ENCODE measurements at places on chromosomes 12 and 14.
A peak's percentile ranks its signal among the peaks of the same experiment; 100 is the strongest.

DNA sequence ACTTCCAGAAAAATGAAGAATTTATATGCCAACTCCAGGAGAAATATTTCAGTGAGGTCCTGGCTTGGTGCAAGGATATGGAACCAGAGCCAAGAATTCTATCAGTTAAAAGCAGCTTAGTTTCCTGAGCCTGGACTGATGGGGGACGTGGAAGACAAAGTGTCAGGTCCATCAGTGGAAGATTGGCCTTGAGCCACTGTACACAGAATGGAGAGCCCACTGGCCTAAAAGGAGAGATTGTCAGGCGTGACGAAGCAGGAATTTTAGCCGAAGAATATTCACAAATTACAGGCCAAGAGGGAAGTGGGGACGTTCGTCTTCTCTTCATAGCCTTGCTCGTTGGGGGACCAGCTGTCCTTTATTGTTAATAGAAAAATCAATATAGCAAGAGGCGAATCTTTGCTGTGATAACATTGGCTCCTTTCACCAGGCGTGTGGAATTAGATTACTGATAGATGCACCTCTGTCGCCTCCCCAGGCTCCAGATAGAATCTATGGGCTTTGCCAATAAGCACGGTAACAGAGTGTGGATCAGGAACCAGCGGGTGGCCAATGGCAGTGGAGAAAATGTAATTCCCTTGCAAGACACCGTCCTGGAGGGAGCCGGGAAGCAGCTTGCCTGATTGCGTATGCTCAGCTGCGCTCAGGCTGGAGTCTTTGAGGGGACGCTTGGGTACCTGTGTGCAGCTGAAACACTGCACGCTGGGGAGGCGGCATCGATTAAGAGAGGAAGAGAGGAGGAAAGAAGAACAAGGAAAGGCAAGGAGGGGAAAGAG, 56.4 kb downstream of the TMEM132C start:
- DNase-seq, result no peak

- peak; percentile 46 for DNase-seq
These were observed 32.8 kb downstream of the RBM19 start for GRCh38 chr12:113933201-113933786.

- DNase-seq, result peak; percentile 13
These were observed 155.5 kb downstream of the SYT1 start for GRCh38 chr12:79020106-79020505.

- peak; percentile 88 for DNase-seq
These were observed at the start of gene ZC2HC1C for GRCh38 chr14:75069121-75069810. Gene ZC2HC1C, plus strand, starts transcription at chr14:75069641. Its CDS starts 933 bp downstream, at chr14:75070574.

- no peak for DNase-seq
These were observed 5.6 kb downstream of the HIP1R start for GRCh38 chr12:122840580-122841513.

DNA sequence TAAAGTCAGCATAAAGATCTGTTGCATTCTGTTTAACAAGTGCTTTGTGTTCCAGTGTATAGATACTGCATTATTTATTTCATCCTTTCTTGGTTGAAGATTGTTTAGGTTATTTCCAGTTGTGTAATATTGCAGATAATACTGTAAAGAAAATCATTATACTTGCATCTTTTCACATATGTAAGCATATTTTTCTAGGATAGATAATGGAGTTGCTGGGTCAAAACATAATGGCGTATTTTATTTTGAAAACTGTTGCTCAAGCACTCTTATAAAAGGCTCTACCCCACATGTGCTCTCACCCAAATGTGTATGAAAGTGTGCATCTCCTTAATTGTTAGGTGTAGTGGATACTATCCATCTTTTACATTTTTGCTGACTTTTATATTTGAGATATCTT, 274.4 kb downstream of the FBXL14 start:
- no peak for DNase-seq

- DNase-seq, result peak; percentile 28
These were observed 119.2 kb downstream of the TMTC2 start for GRCh38 chr12:82805812-82806497.

DNA sequence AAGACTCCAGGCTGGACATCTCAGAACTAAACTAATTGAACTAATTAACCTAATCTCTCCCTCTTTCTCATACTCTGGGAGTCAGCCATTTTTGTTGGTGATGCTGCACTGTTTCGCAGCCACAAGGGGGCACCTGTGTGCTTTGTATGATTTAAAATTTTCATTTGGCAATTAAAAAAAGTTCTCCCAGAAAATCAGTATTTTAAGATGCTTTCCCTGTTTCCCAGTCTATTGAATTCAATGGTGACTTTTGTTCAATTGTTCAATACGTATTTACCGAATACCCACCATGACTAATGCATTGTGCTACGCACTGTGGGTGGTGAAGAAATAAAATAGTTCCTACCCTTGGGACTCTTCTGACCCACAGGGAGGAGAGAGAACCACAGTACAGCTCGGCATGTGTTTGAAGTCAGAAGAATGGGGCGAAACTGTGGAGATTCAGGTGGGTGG, 63.7 kb downstream of the ZNF664 start:
- peak; percentile 80 for DNase-seq

DNA sequence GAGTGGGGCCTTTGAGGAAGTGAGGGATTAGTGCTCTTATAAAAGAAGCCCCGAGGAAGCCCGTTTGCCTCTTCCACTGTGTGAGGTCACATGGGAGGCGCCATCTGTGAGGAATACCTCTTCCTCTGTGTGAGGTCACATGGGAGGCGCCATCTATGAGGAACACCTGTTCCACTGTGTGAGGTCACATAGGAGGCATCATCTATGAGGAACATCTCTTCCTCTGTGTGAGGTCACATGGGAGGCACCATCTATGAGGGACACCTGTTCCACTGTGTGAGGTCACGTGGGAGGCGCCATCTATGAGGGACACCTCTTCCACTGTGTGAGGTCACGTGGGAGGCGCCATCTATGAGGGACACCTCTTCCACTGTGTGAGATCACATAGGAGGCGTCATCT, 69.7 kb downstream of the SLC24A4 start:
- no peak for DNase-seq

DNA sequence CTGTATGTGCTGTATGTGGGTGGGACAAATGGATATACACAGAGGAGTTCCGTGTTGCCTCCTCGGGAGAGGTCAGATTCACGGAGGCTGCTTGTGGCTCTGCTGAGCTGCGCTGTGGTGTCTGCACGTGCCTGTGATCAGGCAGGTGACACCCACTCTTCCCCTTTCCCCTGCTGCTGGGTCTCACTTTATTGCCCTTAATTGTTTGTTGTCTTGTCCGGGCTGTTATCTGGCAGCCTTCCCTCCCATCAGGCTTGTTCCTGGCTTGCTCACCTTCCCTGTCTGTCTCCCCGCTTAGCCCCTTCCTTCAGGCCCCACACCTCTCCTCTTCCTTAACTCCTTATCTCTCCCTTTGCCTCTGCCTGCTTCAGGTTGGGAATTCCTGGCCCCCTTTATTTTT, 13.5 kb downstream of the WNT5B start:
- no peak for DNase-seq

GRCh38 chr12:6095269-6095668, 29.2 kb downstream of the VWF start:
- DNase-seq, result no peak

GRCh38 chr12:74816398-74817175, 279.0 kb downstream of the ATXN7L3B start:
- no peak for DNase-seq

- no peak for DNase-seq
These were observed 26.2 kb upstream of the PPM1A start for GRCh38 chr14:60222820-60223219.

GRCh38 chr12:644818-645552, 18.3 kb downstream of the NINJ2 start:
- DNase-seq, result no peak

DNA sequence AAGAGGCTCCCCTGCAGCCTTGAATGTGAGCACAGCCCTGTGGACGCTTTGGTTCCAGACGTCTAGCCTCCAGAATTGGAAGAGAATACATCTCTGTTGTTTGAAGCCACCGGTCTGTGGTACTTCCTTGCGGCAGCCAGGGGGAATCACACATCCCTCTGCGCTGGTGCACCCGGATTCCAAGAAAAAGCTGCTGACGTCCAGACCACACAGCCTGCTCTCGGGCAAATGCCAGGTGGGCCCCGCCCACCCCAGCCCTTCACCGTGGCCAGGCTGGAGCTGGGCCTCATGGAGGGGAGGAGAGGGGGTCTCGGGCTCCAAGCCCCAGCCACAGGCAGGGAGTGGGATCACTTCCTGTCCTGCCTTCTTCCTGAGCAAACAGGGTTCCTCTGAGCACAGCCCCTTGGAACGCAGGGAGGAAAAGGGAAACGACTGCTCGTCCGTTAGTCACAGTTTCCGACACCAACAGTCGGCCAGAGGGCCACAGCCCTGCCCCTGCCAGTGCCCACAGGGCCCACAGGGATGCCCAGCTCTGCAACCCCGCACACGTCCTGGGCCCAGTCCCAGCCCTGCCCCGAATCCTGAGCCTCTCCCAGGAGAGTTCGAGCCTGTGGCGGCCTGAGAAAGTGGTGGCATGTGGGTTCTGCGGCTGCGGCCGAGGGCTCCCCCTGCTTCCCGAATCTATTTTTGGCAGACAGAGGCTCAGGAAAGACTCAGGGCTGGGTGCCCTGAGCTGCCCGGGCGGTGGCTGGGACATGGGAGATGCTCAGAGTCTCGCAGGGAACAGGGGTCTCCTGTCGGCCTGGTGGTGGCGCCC, 85.3 kb downstream of the RFLNA start:
- DNase-seq, result peak; percentile 86

GRCh38 chr12:89880690-89881350, 172.2 kb upstream of the ATP2B1 start:
- no peak for DNase-seq

DNA sequence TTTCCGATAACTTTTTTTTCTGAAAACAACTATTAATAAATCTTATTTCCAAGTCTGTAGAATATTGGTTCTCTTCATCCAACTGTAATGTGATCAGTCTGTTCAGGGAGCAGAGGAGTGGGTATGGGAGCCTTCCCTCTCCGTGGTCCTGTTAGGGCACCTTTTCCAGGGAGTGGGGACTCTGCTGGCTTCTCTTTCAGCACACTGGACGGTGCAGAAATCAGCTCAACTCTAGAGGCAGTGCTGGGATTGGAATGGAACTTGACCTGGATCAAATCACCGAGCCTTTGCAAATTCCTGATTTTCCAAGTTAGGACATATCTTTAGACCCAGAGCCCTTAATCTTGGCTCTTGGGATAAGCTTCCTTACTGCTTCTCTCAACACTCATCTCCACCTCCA, 630.4 kb downstream of the DIO2 start:
- DNase-seq, result no peak

- no peak for DNase-seq
These were observed 9.5 kb upstream of the CRADD start for GRCh38 chr12:93667672-93668071.

DNA sequence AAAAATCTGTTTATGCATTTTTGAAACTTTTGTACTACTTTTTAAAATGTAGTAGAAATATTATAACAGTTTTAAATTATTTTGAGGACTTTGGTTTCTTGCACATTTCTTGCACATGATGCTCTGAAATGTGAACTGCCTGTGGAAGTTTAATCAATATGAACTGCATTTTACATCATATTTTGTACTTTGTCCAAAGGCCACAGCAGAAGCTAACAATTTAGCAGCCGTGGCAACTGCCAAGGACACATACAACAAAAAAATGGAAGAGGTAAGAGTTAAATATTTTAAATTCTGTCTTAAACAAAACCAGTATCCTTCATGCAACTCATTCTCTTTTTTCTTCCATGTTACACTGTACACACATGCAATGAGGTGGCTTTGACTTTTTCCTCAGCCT, 45.1 kb downstream of the SAV1 start:
- peak; percentile 35 for DNase-seq

- DNase-seq, result no peak
These were observed 76.1 kb upstream of the HECTD1 start for GRCh38 chr14:31283578-31284252.

DNA sequence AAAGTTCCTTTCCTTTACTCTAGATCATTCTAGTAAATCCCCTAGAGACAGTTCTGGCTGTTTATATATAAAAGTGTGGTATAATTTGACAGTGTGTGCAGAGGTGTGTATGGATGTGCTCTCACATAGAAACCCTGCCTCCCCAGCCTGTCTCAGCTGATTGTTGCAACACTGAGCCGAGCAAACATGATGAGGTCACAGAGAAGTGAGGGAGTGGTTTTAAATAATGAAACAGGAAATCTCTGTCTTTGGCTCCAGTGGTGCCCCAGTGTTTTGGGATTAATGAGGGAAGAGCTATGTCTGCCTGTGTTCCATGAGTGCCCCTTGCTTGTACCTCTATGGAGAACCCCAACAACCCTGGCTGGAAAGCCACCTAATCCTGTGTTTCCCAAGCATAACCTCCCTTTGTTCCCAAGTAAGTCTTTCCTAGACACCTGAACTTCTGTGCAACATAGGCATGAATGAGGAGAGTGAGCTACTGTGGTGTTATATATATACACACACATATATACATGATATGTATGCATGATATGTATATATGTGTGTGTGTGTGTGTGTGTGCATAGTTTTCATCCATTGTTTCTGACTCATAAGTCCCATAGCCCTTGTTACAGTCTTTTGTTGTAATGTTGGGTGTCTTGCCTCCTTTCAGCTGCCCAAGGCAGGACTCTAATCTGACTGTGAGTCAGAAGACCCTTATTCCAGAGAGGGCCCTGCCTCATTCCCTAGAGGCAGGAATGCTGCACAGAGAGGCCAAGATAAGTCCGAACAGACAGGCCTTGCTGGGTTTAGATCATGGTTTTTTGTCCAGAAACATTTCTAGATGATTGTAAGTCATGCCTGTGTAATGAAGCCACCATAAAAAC, 18.0 kb downstream of the TRAF3 start:
- peak; percentile 94 for DNase-seq

GRCh38 chr14:41718477-41719166, 111.9 kb downstream of the LRFN5 start:
- DNase-seq, result no peak
